Mesothelial cell of epicardium (in vitro differentiated cells): ENCODE measurements at places on chromosomes 1 and 21. TPM values are rescaled to one million over a fixed set of nuclear protein-coding genes. Genes with fewer than 3 reads are reported as not detected.

Gene AVPR1B
- total RNA-seq, result not detected in 3 replicates

Gene CFAP45
- total RNA-seq, result 0.18 to 0.20 TPM (median 0.20 TPM) in 3 replicates

DNA sequence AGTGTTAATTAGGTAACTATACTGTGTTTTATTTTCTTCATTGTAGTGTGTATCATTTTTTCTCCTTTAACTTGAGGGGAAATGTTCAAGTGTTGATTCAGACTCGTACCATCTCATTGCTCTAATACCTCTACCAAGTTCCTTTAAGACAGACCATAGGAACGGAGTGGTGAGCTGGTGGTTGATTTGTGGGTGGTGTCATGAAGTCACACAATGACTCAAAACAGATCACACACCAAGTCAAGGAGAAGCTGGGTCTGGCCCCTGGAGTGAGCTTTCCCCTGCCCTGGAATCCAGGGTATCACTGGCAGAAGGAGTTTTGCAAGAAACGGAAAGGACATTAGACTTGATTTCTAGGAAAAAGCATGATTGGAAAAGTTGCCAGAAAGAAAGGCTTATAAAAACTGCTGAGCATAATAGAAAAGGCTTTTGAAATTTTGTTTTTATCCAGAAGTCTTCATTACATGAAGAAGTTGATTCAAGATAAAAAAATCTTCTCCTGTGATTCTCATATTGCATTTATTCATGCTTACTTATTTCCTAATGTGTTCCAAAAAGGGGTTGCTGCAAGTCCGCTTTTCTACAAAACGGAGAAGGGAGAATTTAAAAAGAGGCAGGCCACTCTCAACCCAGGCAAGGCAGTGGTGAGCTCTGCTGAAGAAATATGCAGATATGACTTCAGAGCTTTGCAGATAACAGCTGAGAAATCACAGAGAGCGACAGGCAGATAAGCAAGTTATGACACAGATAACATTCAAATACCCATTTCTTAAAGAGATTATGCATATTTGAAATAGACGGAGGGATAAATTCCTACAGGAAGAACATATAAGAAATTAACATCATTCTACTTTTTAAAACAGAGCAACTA, 79.7 kb downstream of the TBX19 start:
- peak overlapping the region; percentile 92 for H3K27ac ChIP-seq
- H3K4me1 ChIP-seq, result peaks cover 16% of the 10 kb centered on the region
- no peak for DNase-seq
- no peak overlapping the region for H3K4me3 ChIP-seq

DNA sequence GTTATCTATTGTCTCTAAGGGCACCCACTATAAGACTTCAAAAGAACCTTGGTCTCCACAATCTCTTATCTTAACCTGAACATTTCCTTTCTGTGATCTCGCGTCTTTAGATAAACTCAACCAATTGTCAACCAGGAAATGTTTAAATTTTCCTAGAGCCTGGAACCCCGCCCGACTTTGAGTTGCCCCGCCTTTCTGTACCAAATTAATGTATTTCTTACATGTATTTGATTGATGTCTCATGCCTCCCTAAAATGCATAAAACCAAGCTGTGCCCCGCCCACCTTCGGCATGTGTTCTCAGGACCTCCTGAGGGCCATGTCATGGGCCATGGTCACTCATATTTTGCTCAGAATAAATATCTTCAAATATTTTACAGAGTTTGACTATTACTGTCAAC, 5.9 kb upstream of the CXADR start:
- peaks cover 4% of the 10 kb centered on the region for H3K36me3 ChIP-seq
- peaks cover 4% of the 10 kb centered on the region for H3K4me1 ChIP-seq
